Suppressor macrophage (primary cell): ENCODE measurements at places on chromosomes 4 and X.

- no peak for DNase-seq
Observed at GRCh38 chr4:101265816-101266172, 81.5 kb downstream of the PPP3CA start.

DNA sequence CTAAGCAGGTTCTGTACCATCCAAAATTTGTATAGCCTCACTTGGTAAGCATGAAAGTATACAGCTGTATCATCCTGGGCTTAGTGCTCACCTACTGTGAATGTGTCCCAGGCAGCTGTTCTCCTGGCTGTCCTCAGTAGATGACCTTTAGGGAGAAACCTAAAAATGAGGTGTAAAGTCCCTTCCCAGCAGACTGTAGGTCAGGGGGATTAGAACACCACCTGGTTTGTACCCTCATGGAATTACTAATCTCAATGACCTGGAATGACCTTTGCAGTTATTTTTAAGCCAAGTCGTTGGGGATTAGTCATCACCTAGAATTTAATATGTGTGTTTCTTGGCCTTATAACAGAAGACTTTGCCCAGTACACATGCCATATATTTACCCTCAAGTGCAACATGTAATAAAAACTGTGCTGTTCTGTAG, 39.1 kb upstream of the MBTPS2 start:
- no peak for DNase-seq

DNA sequence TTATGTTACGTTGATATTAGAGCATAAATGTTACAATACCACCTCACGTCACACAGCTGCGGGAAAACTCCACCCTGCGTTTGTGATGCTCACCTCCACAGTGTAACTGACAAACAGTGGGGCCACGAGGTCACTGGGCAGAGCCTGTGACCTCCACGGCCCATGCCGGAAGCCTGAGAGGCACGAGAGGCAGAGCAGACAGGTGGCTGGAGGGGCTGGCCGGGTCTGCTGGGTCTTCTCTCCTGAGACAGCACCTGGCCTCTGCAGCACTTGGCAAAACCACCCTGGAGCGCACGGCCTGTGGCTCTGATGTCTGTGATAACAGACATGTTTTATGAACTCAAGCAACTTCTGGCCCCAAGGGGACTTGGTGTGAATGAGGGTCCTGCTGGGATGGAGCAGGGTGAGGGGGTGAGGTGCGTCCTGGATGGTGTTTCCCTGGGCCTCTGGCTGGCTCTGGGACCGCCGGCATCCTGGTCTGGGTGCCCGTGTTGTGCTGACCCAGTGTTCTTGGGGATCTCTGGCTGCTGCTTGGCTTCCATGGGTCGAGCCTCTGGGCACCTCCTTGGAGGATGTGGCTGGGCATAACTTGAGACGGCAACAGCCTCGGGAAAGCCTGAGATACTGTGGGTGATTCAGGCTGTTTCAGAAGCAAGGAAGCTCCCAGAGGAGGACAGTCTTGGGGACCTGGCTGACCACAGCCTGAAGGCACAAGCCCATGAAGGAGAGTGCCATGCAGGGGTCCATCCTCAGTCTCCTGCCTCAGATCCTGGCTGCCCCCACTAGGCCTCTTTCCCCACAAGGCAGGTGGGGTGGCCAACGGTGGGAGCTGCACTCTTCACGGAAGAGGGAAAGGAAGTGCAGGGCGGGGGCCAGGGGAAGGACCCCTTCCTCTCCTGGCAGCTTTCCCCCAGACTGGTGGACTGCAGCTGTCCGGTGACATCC, 19.7 kb downstream of the RNF212 start:
- no peak for DNase-seq

- DNase-seq, result no peak
Observed at GRCh38 chr4:156958276-156959074, 13.1 kb downstream of the PDGFC start.
